NCI-H146 (cell line): ENCODE measurements at places on chromosomes 16 and 17.

GRCh38 chr17:68085771-68086381 is 50.3 kb downstream of the KPNA2 start:
- no peak for DNase-seq

DNA sequence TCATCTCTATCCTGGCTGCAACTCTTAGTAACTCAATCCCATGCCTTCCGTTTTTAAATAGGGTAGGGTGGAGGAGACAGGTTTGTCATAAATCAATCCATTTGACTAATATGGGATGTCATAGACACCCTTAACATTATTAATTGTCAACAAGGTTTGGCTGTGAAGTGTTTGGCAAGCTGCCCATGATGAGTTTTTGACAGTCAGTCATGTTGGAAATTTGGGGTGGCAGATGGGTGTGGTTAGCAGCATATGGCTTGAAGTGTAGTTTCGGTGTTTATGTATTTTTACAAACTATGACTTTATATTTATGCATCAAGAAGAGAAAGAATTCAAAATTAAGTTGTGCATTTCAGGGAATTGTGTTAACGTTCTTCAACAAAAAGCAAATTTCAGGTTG is 221.8 kb upstream of the CDH5 start:
- DNase-seq: no peak

DNA sequence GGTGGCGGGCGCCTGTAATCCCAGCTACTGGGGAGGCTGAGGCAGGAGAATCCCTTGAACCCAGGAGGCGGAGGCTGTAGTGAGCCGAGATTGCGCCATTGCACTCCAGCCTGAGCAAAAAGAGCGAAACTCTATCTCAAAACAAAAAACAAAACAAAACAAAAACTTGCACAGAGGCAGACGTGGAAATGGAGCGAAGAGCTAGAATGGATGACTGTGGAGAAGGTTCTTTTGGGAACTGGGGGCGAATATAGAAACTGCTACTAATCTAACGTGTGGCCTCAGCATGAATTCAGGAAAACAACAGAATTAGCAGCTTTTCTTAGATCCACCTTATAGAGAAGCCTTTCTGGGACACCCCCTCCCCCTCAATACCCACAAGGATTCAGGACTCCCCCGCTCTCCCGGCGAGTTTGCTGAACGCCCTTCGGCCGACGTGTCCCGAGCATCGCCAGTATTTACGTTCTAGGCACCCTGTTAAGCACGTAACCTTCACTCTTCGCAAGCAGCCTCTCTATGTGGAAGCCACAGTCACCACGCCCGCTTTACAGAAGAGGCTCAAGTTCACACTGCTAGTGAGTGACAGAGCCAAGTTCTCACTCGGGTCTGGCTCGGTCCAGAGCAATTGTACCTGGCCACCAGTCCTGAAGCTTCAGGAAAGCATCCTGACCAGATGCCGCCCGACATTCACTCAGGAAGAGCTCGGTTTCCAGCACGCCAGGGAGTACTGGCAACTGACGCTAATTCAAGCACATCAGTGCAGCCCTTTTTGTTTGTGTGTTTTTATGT is 13.3 kb upstream of the ABR start:
- DNase-seq: no peak

DNA sequence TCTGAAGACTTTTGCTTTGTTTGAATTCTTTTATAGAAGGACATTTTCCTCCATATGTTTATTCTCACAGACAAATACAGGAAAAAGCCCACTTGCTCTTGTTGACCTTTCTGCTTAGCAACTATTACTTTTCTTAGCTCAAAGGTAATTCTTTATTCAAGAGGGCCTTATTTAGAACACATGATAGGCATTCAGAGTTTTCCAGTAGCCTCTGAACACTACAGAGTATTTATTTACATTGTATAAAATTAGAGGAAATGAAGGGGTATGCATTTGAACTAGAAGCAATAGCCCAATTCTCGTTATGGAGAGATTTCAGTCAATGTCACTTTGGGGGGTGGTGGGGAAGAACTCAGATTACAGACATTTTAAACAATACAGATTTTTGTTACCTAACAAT is 581.7 kb downstream of the KCNJ2 start:
- DNase-seq: no peak

DNA sequence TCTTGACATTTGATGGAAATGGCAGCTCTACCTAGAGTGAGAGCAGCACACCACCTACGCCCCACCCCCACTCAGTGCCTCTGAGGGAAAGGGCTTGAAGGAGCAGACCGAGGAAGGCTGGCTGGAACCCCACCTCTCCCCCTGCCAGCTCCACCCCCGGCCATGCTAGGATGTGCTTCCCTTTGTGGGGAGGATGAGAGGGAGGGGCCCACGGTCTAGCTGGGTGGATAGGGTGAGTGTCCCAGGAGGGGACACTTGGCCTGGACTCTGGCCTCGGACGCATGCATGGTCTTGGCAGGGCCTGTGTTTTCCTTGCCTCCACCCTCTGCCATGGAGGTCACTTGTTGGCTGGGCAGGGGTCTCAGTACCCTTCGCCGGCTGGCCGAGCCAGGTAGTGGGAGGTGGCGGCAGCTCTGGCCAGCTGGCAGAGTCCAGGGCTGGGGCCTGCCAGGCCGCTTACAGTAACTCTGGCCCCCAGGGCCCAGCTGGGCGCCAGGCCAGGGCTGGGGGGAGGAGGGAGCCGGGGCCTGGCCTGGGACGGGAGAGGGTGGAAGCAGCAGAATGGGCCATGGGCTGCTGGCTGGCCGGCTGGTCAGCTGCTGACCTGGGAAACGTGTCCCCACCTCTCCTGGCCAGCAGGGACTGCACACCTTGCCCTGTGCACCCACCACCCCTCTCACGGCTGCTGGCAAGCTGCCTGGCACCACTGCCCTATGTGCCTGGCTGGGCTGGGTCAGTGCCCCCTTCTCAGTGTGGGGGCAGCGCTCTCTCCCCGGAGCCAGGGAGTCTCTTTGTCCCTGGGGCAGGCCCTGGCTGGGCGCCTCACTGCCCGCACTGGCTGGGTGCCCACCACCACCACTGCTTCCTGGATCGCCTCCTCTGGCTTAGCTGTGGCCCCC is 23.0 kb downstream of the RARA start:
- no peak for DNase-seq
